Left ventricle myocardium superior (tissue), 1 donor: ENCODE measurements at places on chromosomes 5 and 9.

DNA sequence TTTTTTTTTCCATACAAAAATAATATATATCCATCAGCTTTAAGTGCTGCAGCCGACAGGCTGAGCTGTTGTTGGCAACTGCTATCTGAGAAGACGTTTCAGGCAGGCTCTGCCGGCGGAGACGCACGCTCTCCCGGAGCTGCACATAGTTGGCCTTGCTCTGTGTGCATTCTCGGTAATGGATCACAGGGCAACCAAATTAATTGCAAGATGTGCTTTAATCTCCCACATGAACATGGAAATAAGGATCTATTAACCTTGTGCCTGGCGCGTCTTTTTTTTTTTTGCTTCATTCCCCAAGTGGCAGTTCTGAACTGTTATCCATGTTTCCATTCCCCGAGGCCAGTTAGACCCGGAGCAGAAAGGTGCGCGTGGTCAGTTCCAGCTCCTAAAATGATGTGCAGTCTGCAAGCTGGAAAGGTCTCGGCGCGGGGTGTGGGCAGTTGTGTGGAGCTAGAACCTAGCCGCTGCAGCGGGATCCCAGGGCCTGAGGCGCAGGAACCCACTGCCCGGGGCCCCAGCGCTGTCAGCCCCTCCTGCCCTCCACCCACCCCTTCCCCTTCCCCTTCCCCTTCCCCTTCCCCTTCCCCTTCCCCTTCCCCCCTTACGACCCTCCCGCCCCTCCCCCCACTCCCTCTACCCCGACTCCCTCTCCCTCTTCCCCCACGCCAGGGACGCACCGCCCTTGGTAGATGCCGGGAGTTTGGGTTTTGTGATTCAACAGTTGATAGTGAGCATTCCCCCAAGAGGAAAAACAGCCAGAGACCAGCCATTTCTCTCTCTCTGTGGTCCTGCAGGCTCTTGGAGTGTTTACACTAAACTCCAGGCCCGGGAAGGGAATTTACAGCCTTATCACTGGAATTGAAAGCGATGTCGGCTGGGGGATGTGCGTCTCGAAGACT lies 137.8 kb downstream of the CEP120 start:
- peak; percentile 17 for DNase-seq

GRCh38 chr9:13718086-13718485 lies 438.6 kb upstream of the MPDZ start:
- no peak for DNase-seq

DNA sequence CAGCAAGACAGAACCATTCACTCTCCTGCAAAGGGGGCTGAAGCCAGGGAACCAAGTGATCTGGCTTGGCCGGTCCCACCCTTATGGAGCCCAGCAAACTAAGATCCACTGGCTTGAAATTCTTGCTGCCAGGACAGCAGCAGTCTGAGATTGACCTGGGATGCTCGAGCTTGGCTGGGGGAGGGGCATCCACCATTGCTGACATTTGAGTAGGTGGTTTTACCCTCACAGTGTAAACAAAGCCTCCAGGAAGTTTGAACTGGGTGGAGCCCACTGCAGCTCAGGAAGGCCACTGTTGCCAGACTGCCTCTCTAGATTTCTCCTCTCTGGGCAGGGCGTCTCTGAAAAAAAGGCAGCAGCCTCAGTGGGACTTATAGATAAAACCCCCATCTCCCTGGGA lies 60.5 kb downstream of the TNFSF8 start:
- DNase-seq, result no peak

DNA sequence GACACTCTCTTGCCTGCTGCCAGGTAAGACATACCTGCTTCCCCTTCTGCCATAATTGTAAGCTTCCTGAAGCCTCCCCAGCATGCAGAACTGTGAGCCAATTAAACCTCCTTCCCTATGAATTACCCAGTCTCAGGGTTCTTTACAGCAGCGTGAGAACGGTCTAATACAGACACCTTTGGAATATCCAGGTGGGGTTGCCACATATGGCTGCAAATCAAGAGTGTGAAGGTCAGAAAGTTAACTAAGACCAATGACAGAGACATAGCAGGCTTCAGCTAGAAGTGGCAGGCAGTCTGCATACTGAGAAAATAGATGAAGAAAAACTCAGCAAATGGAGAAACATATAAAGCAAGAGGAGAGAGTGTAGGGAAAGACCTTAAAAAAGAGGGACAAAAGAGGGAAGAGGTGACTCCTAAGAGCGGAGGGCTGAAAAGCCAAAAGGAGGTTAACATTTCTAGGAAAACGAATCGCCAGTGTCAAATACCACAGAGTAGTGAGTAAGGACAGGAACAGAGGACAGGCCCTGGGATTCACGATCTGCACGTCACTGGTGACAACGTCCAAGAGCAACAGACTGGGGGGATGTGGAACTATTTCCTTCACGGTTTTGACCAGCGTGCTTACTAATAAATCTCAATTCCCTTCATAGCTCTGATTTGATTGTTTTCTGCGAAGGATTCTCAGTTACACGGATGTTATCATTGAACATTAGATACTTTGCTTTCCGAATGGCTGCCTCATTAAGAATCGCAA lies 1.7 kb upstream of the ACO1 start:
- no peak for DNase-seq

DNA sequence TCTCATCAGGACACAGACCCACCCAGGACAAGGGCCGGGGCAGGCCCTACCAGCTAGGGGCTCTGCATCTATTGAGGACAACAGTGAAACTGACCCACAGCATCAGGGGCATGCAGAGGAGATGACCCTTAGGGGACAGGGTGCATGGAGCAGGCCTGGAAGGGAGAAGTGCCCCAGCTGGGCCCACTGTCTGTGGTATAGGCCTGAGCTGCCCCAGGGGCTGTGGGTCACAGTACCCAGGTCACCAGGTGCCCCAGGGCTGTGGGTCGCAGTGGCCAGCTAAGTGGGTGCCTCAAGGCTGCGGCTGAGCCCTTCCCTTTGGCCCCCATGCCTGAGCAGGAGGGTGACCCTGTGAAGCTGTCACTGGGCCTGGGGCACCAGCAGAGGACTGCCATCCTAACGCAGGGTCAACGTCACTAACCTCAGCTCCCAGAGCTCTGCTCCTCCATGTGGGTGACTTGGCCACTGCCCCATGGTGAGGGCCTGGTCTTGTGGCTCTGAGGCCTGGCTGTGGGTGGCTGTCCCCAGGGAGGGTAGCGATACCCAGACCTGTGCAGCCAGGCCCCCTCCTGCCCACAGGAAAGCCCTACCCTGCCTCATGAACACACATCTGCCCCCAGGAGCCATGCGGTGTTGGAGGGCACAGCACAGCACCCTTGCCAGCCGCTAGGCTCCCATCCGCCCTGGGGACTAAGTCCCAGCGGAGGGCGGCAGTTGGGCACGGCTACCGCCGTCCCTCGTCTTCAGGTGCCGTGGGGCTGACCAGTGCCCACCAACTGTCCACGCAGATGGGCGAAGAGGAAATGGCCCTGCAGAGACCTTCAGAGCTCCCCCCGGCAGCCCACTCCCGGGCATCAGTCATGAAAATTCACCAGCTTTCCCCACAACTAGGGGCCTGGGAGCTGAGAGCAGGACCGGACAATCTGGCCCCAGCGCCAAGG lies 4.9 kb downstream of the EDF1 start:
- peak; percentile 22 for DNase-seq

GRCh38 chr5:14301186-14301585 lies 158.0 kb downstream of the TRIO start:
- no peak for DNase-seq

- DNase-seq, result no peak
Observed at GRCh38 chr5:167814040-167814439, 477.4 kb upstream of the WWC1 start.

DNA sequence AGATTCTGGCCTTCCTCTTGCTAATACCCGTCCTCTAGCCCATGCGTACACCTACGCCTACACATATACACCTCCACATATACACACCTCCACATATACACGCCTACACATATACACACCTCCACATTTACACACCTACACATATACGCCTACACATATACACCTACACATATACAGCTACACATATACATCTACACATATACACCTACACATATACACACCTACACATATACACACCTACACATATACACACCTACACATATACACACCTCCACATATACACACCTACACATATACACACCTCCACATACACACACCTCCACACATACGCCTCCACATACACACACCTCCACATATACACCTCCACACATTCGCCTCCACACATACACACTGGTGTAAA lies 27.2 kb downstream of the AK3 start:
- DNase-seq, result no peak

DNA sequence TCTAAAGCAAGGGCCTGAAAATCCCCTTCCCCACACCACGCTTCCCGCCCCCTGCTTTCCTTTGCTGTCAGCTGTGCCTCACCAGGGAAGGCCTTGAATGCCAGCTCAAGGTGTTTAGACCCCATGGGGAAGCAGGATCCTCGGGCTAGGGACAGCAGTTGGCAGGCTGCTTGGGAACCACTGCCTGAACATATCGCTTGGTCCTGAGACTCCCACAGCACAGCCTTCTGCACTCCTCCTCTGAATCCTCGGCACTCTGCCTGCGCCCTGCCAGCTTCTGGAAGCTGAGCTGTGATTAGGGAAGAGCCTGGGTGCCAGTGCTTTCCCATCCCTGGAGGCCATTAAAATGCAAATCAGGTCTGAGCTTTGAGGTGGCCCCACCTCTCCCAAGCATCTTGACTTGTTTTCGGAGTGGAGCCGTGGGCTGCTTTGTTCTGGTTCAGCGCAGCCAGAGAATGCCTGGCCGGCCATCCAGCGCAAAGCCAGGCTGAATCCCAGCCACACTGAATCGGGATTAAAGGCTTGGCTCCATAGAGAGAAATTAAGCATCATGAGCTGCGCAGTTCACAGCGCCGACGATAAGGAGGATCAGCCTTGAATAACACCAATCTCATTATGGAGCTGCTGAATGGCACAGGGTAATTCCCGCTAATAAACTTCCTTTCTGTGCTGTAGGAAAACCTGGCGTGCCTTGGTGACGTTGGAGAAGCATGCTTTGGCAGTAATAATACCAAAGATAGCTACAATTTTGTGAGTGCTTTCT lies 40.0 kb downstream of the AMBP start:
- DNase-seq, result no peak

- DNase-seq, result no peak
Observed at GRCh38 chr5:61254969-61255555, 77.0 kb upstream of the ZSWIM6 start.

GRCh38 chr9:138016406-138017187 lies 139.0 kb downstream of the CACNA1B start:
- no peak for DNase-seq

GRCh38 chr5:167415779-167416746 lies 875.4 kb upstream of the WWC1 start:
- no peak for DNase-seq

- no peak for DNase-seq
Observed at GRCh38 chr5:168607946-168608345, 28.8 kb upstream of the PANK3 start.

DNA sequence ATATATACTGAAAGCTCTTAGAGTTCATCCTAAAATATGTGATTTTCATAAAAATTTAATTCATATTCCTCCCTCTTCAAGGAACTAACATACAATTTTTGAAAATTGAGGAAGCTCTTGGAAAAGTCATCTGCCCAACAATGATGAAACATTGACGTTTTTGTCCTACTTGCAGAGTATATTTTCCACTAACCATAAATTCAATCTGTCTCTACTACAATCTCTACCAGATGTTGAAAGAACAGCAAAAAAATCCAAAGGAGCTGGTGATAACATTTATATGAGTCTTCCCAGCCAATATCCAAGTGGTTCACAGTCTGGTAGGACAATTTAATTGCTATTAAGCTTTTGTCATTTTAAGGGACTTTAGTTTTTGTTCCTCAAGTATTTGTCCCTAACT lies 81.1 kb upstream of the NR3C1 start:
- no peak for DNase-seq

GRCh38 chr9:135797507-135798262 lies 95.7 kb downstream of the KCNT1 start:
- peak; percentile 68 for DNase-seq

DNA sequence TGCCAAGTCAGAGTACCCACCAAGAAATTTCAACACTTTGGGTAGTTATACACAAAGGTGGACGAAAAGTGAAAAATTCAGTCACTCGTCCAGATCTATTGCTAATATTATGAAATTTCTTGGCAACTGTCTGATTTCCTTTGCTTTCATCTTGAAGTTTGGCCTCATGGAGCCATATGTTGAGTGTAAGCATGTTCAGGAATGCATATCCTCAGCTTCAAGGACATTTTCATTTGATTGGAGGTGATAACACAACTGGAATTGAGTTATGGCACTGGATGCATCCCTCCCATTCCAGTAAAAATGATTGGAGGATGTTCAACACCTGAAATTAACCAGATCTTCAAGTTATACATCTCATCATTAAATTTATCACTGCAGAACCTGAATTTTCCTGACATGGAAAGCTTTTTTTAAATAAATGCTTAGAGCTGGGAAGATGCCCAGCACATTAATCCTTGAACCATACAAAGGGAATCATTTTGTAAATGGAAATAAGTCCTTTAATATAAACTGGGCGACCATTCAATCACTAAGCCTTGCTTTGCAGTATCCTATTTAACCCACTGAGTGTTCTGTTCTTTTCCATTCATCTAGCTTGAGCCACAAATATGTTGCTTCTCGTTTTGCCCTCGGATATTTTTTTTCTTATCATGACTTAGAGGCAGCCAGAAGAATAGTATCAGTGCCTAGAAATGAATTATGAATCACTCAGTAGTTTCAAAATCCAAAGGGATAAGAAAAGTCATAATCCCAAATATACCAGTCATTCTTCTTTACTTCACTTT lies 273.7 kb upstream of the PIK3R1 start:
- DNase-seq, result no peak

GRCh38 chr5:149345892-149346222 lies 558 bp downstream of the GRPEL2 start:
- no peak for DNase-seq

DNA sequence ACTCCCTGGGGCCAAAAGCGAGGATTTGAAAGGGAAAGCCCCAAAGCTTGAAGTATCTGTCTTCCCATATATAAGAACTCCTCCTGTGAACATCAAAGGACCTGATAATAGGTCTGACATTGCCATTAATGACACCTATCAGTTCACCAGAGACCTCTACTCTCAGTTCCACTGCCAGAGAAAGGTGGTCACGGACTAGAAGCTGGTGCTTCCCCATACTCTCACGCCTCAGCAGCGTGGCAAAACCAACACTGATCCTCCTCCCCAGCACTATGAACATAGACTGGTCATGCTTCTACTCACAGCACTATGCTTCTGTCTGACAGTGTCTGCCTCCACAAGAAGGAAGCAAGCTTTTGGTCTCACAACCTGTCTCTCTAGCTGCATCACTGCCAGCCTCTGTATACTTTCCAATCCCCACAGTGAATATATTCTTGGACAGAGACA lies 37.9 kb downstream of the NRG2 start:
- no peak for DNase-seq

DNA sequence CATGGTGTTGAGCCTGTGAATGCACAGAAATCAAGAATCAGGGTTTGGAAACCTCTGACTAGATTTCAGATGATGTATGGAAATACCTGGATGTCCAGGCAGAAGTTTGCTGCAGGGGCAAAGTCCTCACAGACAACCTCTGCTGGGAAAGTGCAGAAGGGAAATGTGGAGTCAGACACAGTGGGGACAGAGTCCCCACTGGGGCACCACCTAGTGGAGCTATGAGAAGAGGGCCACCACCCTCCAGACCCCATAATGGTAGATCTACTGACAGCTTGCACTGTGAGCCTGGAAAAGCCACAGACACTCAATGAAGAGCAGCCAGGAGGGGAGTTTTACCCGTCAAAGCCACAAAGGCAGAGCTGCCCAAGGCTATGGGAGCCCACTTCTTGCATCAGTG lies 181.9 kb upstream of the SEMA6A start:
- DNase-seq, result no peak

GRCh38 chr5:78989080-78989479 lies 4.0 kb upstream of the ARSB start:
- DNase-seq, result no peak

- no peak for DNase-seq
Observed at GRCh38 chr5:78287833-78288232, 6.7 kb downstream of the AP3B1 start.
